ENCODE measurements at places on chromosomes 13 and 19.

DNA sequence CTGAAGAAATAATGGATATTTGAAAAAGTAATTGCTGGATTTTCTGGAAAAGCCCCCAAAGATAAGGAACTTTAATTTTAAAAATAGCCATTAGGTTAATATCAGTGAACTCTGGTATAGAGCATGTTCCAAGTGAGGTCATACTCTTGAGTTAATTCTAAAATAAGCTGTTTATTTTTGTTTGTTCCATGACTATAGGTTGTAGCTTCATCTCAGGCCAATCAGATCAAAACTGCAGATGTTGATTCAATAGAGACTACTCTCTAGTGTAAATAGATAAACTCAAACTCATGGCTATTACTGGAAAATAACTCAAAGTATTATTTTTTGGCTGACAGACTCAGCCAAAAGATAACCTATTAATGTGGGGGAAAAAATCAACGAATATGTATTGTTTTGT is 815.1 kb downstream of the DIAPH3 start:
- no peak for DNase-seq

- DNase-seq: no peak
These were observed 329.3 kb downstream of the FGF9 start for GRCh38 chr13:22000191-22000590.

DNA sequence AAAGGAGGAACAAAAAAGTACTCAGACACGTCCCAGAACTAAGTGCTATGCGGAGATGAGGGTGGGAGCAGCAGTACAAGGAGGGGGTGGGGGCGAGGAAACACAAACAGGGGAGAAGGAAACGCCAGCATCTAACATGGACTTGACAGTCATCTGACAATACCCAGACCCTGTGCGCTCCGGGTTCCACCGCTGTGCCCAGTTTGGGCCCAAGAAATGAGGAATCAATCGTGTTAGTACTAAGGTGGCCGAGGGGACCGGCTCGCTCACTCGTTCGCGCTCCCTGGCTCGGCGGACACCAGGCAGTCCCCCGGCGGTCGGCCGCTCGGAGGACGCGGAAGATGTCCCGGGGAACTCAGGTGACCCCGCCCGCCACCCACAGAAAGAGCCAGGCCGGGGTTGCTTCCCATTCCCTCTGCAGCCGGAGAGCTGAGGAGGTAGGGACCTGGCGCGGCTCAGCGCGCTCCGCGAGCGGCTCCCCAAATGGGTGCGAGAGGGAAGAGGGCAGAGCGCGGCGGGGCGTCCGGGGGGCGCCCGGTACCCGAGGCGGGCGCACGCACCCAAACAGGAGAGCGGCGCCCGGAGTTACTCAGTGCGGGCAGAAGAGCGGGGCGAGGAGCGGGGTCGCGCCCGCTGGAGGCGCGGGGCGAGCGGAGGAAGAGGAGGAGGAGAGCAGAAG is 616 bp downstream of the TSHZ3 start:
- no peak for DNase-seq

DNA sequence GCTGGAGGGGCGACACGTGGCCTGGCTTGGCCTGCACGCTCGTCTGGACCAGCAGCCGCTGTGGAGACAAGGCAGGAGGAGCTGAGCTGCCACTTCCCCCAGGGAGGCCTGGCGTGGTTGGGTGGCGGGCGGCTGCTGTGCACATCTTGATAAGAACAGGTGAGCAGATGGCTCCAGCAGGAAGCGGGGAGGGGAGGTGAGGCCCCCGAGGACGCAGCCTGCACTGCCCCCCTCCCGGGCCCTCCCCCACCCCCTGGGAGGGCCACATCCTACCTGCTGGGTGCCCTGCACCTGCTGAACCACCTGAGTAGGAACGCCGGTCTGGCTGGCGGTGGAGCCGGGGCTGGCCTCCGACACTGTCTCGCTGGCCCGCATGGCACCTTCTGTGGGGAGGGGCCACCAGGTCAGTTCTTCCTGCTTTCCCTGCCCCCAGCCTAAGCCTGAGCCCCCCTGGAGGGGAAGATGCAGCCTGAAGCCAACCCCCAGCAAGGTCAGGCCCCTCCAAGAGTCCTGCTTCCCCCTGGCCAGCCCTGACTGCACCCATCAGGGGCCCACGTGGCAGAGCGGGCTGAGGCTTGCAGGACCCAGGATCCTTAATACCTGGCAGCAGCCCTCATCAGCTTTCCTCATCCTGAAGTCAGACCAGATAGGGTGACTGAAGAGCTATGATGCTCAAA is 22.8 kb downstream of the RFX1 start:
- DNase-seq: no peak

DNA sequence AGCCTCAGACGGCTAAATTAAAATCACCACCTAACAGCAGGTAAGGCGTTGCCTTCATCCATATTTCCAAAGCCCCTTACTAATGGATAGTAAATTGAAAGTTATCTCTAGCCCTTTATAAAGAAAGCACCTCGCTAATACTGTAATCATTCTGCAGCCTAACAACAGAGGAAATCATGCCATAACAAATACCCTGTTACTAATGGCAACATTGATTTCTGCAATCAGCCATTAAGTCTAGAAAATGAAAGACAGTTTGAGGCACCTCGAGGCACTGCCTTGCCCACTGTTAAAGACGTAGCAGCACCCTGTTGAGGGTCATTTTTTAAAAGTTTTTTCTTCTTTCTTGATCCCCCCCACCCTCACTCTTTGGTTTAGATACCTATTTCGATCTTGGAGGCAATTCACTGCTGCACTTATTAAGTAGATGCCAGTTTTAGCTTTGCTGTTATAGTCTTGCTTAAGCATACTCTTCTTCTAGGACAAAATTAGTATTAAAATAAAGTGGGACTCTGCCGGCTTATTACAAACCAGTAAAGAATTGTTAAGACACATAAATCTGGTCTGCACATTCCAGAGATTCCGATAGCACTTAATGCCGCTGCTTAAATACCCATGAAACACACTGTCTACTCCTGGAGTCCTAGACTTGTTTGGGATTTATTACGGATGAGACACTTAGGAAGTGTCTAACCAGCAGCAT is 74.8 kb downstream of the ZNF536 start:
- DNase-seq: no peak

DNA sequence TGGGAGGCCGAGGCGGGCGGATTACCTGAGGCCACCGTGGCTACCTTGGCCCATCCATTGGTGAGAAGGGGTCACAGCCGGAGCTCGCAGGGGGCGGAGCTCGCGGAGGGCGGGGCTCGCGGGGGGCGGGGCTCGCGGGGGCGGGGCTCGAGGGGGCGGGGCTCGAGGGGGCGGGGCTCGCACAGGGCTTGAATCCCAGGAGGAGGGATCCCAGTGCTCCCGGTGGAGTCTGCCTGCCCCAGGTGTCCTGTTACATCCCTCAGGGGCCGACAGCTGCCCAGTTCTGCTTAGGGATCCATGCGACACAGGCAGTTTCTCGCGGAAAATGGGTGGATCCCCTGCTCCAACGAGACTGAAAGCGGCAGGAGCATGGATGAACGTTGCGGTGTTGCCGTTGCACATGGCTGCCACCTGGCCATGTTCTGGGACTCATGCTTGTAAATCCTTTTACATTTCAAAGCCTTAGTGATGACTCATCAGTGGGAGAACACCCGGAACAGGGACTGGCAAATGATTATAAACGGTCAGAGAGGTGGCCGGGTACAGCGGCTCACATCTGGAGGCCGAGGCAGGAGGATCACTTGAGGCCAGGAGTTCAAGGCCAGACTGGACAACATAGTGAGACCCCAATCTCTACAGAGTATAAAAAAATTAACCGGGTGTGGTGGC is 25.1 kb downstream of the TMPRSS9 start:
- DNase-seq: no peak

GRCh38 chr13:97308735-97309429 is 86.7 kb downstream of the MBNL2 start:
- DNase-seq: no peak

DNA sequence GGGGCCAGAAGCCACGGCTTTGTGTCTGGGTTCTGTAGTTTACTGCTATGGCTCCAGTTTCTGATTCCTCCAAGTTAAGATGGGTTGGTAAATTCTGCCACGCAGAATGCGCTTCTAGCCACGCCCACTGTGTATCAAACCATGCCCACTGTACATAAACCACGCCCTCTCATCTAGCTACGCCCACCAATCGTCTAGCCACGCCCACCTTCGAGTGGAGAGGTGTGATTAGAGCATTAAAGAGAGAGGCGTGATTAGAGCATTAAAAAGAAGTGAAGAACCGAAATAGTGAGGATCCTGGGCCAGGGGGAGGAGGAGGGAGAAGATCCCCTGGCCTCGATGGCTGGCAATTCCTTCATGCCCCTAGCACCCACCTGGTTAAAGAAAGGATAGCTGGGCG is 43.7 kb upstream of the ADGRE5 start:
- no peak for DNase-seq

- no peak for DNase-seq
These were observed 7.1 kb upstream of the LILRA5 start for GRCh38 chr19:54319892-54320670.

Data from activated CD4-positive, alpha-beta T cell treated with anti-CD3 and anti-CD28 coated beads, Interleukin-2, amount 50 U/mL, for 24 hours (primary cell).